ENCODE measurements at places on chromosomes 3 and 15. TPM values are rescaled to one million over a fixed set of nuclear protein-coding genes. Genes with fewer than 3 reads are reported as not detected.

DNA sequence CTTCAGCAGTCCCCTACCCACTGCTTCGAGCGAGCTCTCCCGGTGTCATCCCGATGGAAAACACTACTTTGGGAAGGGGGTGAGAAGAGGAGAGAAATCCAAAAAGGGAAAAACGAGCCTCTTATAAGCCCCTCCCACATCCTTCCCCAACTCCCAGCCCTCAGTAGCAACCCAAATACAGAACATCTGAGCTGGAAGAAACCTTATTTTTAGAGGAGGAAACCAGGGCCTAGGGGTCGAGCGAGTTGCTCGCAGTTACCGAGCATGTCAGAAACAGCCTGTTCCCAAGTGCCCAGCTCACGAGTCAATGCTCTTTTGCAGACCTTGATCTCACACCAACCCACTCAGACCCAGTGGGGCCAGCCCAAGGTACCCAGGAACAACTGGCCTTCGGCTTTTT is 14.2 kb downstream of the RBPMS2 start:
- H3K4me1 ChIP-seq = no peaks in the 10 kb centered on the region
- H3K27me3 ChIP-seq = no peaks in the 10 kb centered on the region
- DNase-seq = no peak

- no peak overlapping the region for H3K4me3 ChIP-seq
- H3K27ac ChIP-seq = no peak overlapping the region
- no peaks in the 10 kb centered on the region for H3K27me3 ChIP-seq
- no peaks in the 10 kb centered on the region for H3K36me3 ChIP-seq
These were observed 8.9 kb downstream of the GPR149 start for GRCh38 chr3:154421083-154421482.

DNA sequence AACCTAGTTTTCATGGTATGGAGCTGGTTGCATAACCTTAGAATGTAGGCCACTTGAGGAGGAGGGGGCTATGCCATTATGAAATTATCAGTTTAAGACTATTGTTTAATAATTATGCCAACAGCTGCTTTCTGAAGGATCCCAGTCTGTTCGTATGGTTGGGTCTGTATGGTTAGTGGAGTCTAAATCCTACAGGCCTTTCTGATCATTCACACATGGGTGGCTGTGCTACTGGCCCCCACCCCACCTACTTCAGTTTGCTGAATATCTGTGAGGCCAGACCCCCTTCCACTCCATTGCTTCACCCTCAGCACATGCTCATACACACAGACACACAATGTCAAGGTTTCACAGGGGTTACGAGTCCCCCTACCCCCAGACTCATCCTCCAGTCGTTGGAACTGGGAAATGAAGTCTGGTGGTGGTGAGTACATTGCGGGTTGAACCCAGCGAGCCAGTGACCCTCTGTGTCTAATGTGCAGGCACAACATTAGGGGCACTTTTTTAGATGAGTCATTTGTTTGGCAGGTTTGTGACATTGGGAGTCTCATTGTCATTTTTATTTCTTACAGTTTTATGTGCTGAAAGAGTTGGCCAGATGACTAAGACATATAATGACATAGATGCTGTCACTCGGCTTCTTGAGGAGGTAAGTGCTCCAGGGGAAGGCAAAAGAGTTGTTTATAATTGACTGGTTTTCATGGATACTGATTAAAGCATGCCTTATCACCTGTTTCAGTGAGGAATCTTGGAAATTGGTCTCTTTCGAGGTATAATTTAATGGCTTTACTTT is 85.3 kb downstream of the TRAK1 start:
- H3K27ac ChIP-seq = no peak overlapping the region
- no peaks in the 10 kb centered on the region for H3K27me3 ChIP-seq
- no peaks in the 10 kb centered on the region for H3K36me3 ChIP-seq
- no peak for DNase-seq

DNA sequence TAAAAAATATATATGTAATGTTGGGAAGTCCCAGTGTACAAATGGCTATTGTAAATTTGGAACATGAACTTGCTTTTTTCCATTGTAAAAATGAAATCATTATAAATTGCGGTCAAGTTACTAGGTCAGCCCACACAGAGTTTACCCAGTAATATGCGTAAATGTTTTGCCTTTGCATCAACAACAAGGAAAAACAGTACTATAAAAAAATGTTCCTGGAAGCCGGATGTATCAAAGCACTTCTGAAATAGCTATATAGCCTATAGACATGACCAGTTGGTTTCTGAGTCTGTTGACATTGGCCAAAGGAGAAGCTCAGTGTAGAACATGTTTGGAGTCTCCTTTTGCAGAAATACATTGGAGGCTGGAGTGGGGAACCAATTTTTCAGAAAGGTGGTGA is 23.2 kb downstream of the CTNNB1 start:
- H3K27ac ChIP-seq = no peak overlapping the region
- H3K27me3 ChIP-seq = no peaks in the 10 kb centered on the region
- H3K36me3 ChIP-seq = peaks cover 25% of the 10 kb centered on the region
- no peak for DNase-seq
- H3K4me3 ChIP-seq = no peak overlapping the region

DNA sequence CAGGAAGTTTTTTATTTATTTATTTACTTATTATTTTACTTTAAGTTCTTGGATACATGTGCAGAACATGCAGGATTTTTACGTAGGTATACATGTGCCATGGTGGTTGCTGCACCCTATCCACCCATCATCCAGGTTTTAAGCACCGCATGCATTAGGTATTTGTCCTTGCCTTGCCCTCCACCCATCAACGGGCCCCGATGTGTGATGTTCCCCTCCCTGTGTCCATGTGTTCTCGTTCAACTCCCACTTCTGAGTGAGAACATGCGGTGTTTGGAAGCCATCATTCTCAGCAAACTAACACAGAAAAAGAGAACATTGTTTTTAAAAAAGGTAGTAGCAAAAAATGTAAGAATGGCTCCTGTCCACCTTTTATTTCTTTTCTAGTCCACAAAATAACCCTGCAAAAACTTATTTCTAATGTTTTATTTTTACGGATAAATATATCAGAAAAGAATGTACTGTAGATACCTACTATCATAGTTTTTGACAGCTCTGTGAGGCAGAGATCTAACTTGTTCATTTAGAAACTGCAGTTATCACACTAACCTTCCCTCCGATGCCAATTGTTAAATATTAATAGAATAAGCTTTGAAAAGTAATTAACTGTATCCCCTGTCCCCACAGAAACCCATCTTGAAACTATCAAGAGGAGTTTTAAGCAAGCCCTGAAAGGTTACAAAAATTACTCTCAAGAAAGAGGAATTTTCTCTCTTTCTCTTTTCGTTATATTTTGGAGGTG is 189.2 kb downstream of the LPP start:
- H3K4me3 ChIP-seq = no peak overlapping the region
- 0 out of 2 replicates have a peak, but pooled peaks cover 6% of the 10 kb centered on the region for H3K36me3 ChIP-seq
- no peak for DNase-seq

DNA sequence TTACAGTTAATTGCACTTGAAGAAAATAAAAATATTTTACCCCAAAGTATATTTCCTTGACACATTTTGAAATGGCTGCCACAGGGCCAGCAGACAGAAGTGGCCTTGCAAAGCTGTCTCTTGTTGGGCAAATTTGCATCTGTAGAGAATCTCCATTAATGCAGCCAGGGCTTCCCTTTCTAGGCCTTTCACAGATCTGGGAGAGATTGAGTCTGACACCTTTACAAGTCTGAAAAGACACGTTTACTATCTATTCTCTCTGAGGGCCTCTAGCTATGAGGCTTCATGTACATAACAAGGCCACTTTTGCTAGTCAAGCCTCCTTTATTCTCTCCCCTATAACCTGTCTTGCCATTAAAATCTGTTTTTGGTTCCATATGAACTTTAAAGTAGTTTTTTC is 135.9 kb downstream of the ANO10 start:
- no peaks in the 10 kb centered on the region for H3K36me3 ChIP-seq
- H3K27ac ChIP-seq = no peak overlapping the region
- DNase-seq = no peak
- H3K27me3 ChIP-seq = no peaks in the 10 kb centered on the region
- no peaks in the 10 kb centered on the region for H3K4me1 ChIP-seq

- DNase-seq = no peak
- no peak overlapping the region for H3K27ac ChIP-seq
- no peaks in the 10 kb centered on the region for H3K36me3 ChIP-seq
- H3K27me3 ChIP-seq = no peaks in the 10 kb centered on the region
- H3K4me1 ChIP-seq = peaks cover 9% of the 10 kb centered on the region
These were observed 223.7 kb downstream of the ITPR1 start for GRCh38 chr3:4716706-4717362.

DNA sequence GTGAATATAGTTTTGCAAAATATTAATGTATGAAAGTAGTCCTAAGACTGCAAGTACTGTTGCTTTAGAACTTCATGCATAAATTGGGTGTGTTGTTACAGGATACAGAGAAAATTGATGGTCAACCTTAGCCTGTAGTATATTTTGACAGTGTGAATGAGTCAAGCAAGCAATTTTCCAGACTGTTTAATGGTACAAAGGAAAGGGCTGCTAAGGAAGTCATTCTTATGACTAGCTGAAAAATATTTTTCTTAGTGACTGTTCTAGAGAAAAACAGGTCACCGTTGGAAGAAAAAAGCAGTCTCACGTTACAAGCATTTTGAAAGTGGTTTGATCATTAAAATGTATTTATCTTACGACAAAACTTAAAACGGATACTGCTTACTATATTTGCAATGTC is 49.2 kb downstream of the MBNL1 start:
- no peaks in the 10 kb centered on the region for H3K4me1 ChIP-seq
- no peak overlapping the region for H3K4me3 ChIP-seq
- H3K27me3 ChIP-seq = no peaks in the 10 kb centered on the region

DNA sequence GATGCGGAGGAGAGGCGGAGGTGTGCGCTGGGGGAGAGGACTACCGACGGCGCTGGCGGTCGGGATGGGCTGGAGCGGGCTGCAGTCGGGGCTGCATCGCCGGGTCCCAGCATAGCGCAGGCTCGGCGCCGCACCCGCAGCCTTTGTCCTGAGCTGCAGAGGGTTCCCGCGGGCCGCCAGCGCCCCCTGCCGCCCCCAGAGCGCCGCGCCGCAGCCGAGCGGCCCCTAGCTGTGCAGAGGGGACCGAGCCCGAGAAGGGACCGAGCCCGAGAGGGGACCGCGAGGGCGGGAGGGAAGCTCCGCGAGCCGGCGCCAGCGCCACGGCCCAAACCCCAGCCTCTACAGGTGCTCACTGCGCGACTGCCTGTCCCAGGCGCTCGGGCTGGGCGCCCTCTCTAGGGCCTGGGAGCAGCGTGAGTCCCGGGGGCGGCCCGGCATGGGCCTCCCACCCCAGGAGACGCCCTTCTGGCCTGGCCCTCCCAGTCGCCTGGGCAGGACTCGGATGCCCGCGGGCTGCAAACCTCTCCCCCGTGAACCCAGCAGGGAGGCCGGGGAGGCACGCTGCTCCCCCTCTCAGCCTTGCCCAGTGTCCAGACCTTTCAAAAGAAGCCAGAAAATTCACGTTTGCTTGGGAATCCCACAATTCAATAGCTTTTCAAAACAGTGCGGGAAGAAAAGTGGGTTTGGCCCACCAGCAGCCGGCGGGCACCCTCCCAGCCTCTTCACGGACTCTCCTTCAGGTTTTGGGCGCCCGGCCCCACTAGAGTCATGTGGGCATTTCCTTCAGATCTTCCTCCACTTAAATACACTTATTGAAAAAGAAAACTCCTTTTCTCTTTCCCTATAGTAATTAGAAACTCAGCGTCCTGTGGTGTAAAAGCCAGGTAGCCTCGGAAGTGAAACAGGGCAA is 134.7 kb downstream of the TPRA1 start:
- no peaks in the 10 kb centered on the region for H3K36me3 ChIP-seq
- H3K27ac ChIP-seq = no peak overlapping the region
- H3K4me1 ChIP-seq = peaks cover 11% of the 10 kb centered on the region
- DNase-seq = no peak

The SLC28A2 gene
- not detected for total RNA-seq

The RTP4 gene
- 0.90 TPM for total RNA-seq

The SMC4 gene
- 181 TPM for total RNA-seq

The SERPINI2 gene
- not detected for total RNA-seq

The CCRL2 gene
- total RNA-seq = 1.2 TPM

The GHSR gene
- not detected for total RNA-seq

Data from PC-9 (cell line).